ENCODE measurements at places on chromosomes 11 and 22. TPM values are rescaled to one million over a fixed set of nuclear protein-coding genes. Genes with fewer than 3 reads are reported as not detected.

The SLCO2B1 gene
- 29.8 TPM for total RNA-seq

The TPBGL gene
- total RNA-seq = not detected

The SLC43A1 gene
- total RNA-seq = 38.4 TPM

The SLC5A1 gene
- total RNA-seq = not detected

The ANO9 gene
- 208 TPM for total RNA-seq

The INSC gene
- 2.4 TPM for total RNA-seq

The KIRREL3 gene
- total RNA-seq = 1.7 TPM

DNA sequence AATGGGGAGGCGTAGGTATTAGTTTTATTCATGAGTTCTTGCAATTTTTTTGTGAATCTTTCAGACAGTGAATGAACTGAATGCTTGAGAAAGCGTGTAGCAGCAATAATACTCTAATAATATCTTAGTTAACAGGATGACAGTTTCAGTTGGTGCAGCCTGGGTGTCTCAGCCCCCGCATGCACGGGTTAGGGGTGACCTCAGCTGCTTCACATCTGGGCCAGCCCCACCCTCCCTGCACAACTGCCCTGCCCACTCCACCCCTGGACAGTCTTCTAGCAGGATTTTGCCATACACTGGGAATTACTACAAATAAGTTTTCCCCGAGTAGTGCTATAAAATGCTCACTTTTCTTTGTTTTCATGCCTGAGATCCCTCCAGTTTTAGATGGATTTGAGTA is 83.2 kb downstream of the ST3GAL4 start:
- DNase-seq = no peak
- no peaks in the 10 kb centered on the region for H3K27me3 ChIP-seq
- peaks cover 6% of the 10 kb centered on the region for H3K4me1 ChIP-seq
- H3K4me3 ChIP-seq = no peak overlapping the region
- no peaks in the 10 kb centered on the region for H3K36me3 ChIP-seq

DNA sequence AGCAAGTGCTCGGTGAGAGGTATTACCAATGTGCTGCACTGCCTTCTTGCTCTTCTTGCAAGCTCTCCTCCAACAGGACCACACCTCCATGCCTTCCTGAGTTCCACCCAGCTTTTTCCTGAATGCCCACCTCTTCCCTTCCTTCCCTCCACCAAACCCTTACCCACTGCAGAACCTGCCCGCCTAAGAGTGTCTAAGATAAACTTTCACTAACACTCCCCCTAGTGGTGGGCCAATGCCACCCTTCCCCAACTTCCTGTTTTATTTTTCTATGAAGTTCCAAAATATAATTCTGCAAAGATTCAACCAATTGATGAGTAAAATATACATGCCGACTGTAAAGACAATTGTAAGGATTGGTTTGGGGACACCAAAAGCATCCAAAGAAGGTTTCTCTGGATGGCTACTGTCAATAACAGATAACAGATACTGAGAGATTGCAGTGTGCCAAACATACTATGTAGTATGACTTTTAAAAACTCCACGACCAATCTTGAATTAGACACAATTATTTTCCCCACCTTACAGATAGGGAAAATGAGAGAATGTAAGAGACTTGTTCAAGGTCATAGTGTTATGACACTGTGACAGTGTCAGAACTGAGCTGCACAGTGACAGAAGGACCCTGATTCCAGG is 38.6 kb upstream of the BMAL1 start:
- no peaks in the 10 kb centered on the region for H3K36me3 ChIP-seq
- H3K4me3 ChIP-seq = no peak overlapping the region
- no peak overlapping the region for H3K27ac ChIP-seq

DNA sequence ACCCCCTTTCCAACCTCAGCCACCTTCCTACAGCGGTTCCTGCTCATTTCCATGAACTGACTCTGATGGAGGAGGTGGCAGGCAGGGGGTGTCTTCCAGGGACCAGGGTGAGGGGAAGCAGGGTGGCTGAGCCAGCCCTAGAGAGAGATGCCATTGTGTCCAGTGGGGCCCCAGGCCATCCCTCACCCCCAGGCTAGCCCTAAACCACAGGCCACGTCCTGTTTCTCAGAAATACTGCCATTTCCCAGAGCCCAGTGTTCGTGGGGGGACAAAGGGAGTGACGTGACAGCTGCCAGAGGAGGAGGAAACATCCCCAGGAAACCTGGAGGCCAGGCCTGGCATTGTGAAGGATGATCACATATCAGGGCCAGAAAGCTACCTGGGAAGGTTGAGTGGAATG is 39.5 kb downstream of the CHRDL2 start:
- H3K4me3 ChIP-seq = no peak overlapping the region
- DNase-seq = no peak
- no peaks in the 10 kb centered on the region for H3K27me3 ChIP-seq
- no peak overlapping the region for H3K27ac ChIP-seq

- no peaks in the 10 kb centered on the region for H3K27me3 ChIP-seq
- H3K4me1 ChIP-seq = peaks cover 18% of the 10 kb centered on the region
- peak overlapping the region; percentile 88 for H3K27ac ChIP-seq
- H3K36me3 ChIP-seq = no peaks in the 10 kb centered on the region
These were observed 29.9 kb downstream of the ARVCF start for GRCh38 chr22:19986410-19987341.

GRCh38 chr11:66862559-66863037 is 5.7 kb downstream of the LRFN4 start:
- no peak for DNase-seq
- no peak overlapping the region for H3K4me3 ChIP-seq
- no peaks in the 10 kb centered on the region for H3K36me3 ChIP-seq
- no peak overlapping the region for H3K27ac ChIP-seq
- no peaks in the 10 kb centered on the region for H3K27me3 ChIP-seq
- peaks cover 25% of the 10 kb centered on the region for H3K4me1 ChIP-seq

DNA sequence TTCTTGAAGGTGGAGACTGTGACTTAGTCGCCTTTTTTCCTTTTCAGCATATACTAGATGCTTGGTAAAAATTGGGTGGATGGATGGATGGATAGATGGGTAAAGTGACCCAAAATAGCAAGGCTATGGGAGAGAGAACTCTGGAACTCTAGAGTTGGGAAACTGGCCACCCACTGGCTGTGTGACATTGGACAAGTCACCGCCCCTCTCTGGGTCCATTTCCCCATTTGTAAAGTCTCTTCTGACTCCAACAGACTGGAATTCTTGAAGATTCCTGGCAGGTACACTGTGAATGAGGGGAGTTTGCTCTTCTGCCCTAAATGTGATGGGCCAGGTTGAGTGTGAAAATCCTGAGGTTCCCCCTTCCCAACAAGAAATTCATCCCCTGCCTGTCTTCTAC is 8.0 kb downstream of the TKFC start:
- DNase-seq = no peak
- no peak overlapping the region for H3K27ac ChIP-seq
- no peaks in the 10 kb centered on the region for H3K4me1 ChIP-seq
- H3K4me3 ChIP-seq = no peak overlapping the region
- H3K27me3 ChIP-seq = no peaks in the 10 kb centered on the region
- peaks cover 62% of the 10 kb centered on the region for H3K36me3 ChIP-seq

- no peaks in the 10 kb centered on the region for H3K36me3 ChIP-seq
- no peak overlapping the region for H3K4me3 ChIP-seq
- H3K27me3 ChIP-seq = no peaks in the 10 kb centered on the region
- H3K4me1 ChIP-seq = no peaks in the 10 kb centered on the region
- no peak for DNase-seq
- H3K27ac ChIP-seq = no peak overlapping the region
These were observed 221.3 kb downstream of the CTTN start for GRCh38 chr11:70619591-70619990.

DNA sequence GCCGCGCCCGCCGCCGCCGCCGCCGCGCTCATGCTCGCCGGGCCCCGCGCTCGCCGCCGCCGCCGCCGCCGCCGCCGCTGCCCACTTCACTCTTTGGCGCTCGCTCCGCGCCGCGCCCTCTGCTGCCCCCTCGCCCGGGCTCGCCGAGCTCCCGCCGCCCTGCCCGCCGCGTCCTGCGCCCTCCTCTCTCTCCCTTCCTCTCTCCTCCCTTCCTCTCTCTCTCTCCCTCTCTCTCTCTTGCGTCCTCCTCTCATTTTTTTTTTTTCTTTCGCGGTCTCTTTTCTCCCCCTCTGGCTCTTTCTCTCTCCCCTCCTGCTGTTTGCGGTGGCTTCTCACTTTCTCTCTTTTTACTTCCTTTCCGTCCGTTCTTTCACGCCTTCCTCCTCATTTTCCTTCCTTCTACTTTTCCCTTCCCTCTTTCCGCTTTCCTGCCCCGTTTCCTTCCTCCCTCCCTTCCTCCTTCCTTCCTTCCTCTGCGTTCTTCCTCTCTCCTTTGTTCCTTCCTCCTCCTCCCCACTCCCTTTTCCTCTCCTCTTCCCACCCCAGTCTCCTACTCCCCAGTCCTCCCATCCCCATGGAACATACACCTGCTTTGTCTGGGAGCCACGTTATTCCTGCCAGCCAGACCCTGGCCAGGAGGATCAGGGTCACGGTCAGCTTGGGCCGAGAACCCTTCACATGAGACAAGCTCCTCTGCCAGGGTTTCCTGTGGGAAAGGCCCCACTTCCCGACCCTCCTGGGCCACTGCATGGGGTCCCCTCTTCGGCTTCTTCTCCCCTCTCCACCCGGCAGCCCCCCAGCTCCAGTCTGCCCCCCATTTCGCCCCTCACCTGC is 19.3 kb upstream of the SHISAL1 start:
- H3K4me3 ChIP-seq = no peak overlapping the region
- no peaks in the 10 kb centered on the region for H3K36me3 ChIP-seq

- no peaks in the 10 kb centered on the region for H3K4me1 ChIP-seq
- H3K36me3 ChIP-seq = no peaks in the 10 kb centered on the region
- DNase-seq = no peak
- H3K4me3 ChIP-seq = no peak overlapping the region
- no peaks in the 10 kb centered on the region for H3K27me3 ChIP-seq
These were observed 35.3 kb upstream of the LRRC4C start for GRCh38 chr11:41494716-41495115.

DNA sequence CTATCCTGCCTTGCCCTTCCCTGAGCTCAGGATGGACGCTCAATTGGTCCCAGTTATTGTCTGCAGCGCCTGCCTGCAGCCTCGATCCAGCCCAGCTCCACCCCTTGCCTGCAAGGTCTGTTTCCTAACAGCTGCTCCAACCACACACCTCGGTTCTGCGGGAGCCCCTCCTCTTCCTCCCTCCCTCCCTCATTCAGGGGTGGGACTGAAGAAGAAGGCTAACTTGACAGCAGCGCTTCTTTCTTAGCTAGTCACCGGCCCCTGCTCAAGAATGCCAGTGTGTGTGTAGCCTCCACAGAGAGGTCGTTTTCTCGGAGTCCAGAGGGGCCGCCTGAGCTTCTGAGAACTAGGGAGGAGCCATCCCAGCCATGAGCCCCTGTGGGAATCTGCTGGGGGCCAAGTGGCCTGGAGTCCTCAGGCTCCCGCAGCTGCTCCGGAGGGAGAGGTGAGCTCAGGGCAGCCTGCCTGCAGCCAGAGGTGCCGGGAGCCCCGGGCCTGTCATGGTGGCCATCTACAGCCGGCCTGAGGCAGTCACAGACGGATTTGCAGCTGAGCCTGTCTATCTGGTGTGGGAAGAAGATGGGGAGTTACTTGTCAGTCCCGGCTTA is 36.1 kb downstream of the LIMK2 start:
- peaks cover 75% of the 10 kb centered on the region for H3K4me1 ChIP-seq
- H3K27me3 ChIP-seq = no peaks in the 10 kb centered on the region
- H3K27ac ChIP-seq = peak overlapping the region; percentile 81

- H3K4me3 ChIP-seq = no peak overlapping the region
- H3K27ac ChIP-seq = no peak overlapping the region
- H3K4me1 ChIP-seq = no peaks in the 10 kb centered on the region
- no peaks in the 10 kb centered on the region for H3K36me3 ChIP-seq
- no peak for DNase-seq
These were observed 34.7 kb downstream of the MUC15 start for GRCh38 chr11:26537341-26537740.

DNA sequence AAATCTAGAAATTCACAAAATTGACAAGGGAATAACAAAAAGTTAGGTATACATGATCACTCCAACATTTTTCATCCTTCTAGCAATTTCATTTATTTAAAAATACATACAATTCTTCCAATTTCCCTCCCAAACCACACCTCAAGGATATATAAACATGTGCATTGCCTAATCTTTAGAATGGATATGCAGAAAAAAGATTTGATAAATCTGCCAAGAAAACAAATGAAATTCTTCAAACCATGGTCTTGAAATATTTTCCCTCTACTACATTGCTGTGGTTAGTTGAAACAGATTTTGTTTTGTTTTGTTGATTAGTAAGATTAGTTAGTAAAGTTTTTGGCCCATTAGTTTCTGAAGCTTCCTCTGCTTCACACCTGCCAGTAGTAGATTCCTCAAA is 703.3 kb upstream of the CCDC179 start:
- H3K4me1 ChIP-seq = no peaks in the 10 kb centered on the region
- no peak for DNase-seq
- no peak overlapping the region for H3K4me3 ChIP-seq
- H3K36me3 ChIP-seq = no peaks in the 10 kb centered on the region
- no peak overlapping the region for H3K27ac ChIP-seq
- no peaks in the 10 kb centered on the region for H3K27me3 ChIP-seq

DNA sequence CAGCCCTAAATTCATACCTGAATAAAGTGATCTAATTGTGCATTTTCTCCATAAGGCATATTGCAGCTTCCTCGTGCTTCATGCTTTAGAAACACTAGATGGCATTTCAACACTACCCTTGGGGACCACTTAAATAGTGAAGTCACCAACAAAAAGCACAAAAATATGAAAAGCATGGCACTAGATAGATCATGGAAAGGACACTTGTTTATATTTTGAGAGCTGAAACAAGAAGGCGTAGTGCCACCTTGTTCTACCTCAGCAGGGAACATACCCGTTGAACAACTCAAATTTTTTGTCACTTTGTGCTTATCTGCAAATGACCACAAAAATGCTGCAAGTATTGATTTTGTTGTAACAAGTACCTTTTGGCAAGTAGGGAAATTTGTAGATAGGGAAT is 8.6 kb downstream of the TBCEL start:
- no peak overlapping the region for H3K4me3 ChIP-seq
- H3K27ac ChIP-seq = no peak overlapping the region
- H3K36me3 ChIP-seq = no peaks in the 10 kb centered on the region
- no peaks in the 10 kb centered on the region for H3K27me3 ChIP-seq
- peaks cover 6% of the 10 kb centered on the region for H3K4me1 ChIP-seq
- no peak for DNase-seq

- no peak overlapping the region for H3K27ac ChIP-seq
- H3K36me3 ChIP-seq = no peaks in the 10 kb centered on the region
- DNase-seq = peak; percentile 22
- H3K4me1 ChIP-seq = no peaks in the 10 kb centered on the region
- H3K4me3 ChIP-seq = no peak overlapping the region
- H3K27me3 ChIP-seq = no peaks in the 10 kb centered on the region
These were observed 17.3 kb downstream of the OR51E2 start for GRCh38 chr11:4680341-4680740.
